Activated naive CD4-positive, alpha-beta T cell treated with anti-CD3 and anti-CD28 coated beads, Interleukin-2, amount 50 U/mL, for 72 hours (primary cell): ENCODE measurements at places on chromosomes 1 and 21. TPM values are rescaled to one million over a fixed set of nuclear protein-coding genes. Genes with fewer than 3 reads are reported as not detected.

DNA sequence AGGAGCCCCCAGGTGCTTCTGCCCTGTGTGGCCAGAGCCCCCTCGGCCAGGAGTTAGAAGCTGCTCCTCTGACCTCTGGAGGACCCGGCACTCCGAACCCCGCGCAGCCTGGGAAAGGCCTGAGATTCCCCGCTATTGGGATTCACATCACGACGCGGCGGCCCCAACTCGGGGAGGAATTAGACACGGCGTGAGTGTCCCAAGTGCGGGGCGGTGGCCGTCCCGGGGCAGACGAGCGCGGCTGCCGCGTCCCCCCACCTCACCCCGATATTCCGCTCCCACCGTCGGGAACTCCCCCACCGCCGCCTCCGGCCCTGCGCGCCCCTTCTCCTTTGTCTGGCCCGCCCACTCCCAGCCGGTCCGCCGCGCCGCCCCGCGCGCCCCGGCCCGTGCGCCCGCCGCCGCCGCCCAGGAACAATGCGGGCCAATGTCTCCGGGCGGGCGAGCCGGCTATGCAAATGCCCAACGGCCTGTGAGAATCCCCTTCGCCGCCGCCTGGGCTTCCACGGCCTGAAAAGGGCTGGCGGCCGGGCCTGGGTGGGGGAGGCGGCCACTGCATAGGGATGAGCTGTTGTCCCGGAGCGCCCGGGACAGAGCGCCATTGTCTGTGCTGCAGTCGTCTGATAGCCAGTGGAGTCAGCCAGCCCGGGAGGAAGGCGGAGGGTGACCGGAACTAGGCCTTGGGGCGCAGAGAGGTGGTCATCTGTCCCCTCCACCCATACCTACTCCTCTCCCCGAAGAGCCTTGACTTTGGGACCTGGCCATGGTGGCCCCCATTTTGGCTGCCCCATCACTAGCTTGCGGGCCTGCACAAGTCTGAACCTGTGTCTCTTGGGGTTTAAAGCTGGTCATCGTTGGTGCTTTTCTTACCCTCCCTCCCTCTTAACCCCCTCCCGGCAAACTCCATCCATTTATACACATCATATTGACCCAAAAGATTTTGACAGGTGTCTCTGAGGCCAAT, 19.4 kb downstream of the RHBG start:
- DNase-seq = no peak

DNA sequence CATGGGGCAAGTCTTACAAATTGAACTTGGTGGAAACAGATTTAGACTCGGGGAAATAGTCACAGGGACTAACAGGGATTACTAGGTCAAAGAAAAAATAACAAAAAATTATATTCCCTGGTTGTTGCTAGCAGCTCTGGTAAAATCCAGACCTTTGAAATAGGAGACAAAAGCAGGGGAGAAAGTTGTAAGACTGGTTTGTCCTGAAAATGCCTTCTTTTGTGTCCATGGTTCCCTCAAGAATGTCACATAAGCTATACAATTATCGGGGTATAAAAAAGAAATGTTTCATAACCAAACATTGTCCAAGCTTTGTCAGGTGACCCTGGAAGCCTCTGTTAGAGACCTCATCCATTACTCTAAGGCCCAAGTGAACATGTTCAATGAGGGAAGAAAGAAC, 33.1 kb downstream of the KIAA0319L start:
- no peak for DNase-seq

DNA sequence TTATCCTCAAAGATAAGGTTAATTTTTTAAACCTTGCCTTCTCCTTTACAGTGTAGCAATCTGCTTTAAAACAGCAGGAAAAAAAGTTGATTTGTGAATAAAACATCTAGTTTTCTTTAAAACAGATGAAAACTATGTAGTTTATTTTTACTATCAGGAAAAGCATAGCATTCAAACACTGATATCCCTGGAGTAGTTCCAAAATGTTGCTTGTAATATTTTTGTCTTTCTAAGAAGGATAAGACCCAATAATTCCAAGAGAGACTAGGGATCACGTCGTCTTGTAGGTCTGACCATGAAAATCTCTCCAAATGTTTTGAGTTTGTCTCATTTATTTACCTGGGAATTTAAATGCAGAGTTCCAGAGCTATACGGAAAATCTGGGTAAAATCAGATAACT, 204.0 kb downstream of the NTNG1 start:
- no peak for DNase-seq

- DNase-seq = no peak
These were observed 25.6 kb downstream of the MCOLN3 start for GRCh38 chr1:85022700-85023099.

DNA sequence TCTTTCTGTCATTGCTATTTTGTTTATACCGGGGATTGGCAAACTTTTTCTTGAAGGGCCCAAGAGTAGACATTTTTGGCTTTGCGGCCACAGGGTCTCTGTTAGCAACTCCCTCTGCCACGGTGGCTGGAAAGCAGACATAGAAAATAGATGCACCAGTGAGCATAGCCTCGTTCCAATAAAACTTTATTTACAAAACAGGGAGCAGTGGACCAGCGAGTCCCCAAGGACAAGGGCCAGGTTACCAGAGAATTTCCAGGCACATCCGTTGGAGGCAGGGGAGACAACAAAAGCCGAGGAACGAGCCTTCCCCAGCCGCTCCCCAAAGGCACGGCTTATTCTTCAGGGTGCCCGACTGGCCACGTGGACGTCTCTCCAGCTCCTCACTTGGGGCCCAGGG, 26.5 kb downstream of the FAAP20 start:
- DNase-seq = no peak

DNA sequence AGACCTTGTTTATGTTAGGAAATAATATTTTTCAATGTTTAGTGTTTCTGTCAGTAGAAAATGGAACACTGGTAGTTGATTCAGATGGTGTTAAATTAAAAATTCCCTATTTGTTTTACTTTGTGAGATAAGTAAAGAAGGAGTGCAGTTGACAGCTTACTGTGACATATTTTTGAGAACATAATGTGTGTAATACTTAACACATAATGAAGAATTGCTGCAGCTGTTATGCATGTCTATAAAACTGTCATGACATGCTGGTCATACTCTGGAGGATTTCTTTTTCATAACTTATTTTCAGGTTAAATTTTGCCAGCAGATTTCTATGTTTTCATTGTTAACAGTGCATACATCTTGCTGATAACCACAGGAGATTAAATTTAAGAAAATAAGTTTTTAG, 296.1 kb downstream of the CTH start:
- DNase-seq = no peak

DNA sequence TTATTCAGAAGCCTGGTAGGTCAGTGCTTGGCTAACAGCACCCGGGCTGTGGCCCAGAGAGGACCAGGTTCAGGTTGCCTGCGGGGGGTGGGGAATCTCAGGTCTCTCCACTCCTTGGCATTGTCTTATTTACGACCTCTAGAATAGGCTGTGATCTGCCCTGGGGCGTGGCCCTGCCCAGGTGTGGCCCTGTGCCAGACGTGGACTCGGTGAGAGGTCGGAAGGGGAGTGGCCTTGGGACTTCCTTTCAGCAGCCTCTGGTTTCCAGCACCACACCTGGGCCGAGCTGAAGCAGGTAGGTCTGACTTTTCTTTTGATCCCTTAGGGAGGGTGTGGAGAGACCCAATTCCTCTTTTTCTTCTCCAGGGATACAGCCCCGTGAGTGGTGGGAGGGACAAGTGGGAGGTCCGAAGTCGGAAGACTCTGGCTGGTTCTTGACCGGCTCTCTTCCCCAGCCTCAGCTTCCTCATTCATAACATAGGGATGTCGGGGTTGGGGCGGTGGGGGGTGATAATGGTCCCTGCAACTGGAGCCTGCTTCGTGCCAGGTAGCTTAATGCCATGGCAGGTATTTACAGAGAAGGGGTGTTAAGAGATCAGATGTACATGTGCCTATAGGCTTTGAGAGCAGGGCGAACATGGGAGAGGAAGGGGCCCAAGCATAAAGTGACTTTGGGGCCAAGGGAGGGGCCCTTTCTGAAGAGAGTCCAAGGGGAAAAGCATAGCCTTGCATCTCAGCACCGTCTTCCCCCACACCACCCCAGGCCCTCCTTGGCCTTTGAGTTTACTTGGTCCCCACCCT, 16.5 kb downstream of the ACOT11 start:
- no peak for DNase-seq

DNA sequence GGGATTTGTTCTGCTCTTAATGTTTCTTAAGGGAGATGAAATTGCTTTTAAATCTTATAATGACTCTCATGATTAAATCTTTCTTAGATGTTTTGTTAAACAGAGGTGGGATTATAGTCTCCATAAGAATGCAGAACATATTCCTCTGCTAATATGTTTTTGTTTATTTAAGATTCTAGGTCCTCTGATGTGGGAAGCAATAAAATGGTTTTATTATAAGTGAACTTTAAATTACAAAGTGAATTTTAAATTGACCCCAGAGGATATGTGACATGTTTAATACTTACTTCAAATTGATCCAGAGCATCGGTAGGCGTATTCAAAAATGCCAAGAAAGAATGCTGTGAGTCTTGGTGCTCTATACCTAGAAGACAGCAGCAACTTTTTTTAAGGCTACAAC, 129.4 kb downstream of the COQ8A start:
- DNase-seq = no peak

DNA sequence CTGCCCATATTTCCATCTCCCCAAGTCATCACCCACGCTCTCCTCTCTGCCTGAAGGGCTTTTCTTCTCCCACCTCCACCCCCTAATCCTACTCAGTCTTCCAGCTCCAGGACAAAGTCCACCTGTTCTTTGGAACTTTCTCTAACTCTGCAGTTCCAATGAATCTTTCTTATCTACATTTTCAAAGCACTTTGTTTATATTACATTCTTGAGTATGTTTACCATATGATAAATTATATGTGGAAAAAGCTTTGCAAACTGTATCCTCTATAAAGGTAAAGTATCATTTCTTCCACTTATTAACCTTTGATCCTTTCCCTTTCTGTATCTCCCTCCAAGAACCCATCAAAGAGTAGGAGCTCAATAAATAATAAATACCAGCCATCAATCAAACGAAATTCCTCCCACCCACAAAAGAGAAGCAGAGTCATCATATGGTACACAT, 39.7 kb downstream of the TTC13 start:
- no peak for DNase-seq

GRCh38 chr1:11501491-11501897, 22.5 kb downstream of the DISP3 start:
- DNase-seq = no peak

DNA sequence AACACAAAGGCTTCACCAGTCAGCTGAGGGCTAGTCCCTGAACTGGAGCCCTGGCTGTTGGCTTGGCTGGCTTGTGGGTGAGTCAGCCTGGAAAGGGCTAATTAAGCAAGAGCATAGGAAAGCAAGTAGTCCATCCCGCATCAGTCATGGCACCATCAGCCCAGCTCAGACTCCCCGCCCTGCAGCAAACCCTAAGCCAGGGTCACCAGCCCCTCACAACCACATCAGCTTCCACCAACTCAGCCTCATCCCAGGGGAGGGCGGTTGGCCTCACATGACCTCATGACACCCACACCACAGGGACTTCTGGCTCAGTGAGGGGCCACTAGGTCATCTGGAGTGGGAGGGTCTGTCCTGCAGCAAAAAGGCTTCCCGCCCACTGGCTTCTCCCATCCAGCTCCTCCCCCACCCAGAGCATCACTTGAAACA, 7.0 kb upstream of the SPATC1L start:
- DNase-seq = no peak

DNA sequence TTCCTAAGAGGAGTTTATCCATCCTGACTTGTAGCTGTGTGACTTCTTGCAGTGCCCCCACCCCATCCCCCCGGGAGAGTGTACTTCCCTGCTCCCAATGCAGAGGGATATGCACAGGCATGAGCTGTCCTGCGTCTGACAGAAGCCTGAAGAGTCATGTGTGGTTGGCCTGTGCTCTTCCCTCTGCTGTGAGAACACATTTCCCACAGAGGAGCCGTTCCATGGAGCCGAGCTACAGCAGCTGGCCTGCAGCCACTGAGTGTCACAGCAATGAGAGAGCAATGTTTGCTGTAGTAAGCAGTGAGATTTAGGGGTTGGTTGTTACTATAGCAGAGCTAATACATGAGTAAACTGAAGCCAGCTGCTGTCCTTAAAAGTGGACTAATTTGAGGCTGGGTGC, 22.0 kb downstream of the PARS2 start:
- no peak for DNase-seq

DNA sequence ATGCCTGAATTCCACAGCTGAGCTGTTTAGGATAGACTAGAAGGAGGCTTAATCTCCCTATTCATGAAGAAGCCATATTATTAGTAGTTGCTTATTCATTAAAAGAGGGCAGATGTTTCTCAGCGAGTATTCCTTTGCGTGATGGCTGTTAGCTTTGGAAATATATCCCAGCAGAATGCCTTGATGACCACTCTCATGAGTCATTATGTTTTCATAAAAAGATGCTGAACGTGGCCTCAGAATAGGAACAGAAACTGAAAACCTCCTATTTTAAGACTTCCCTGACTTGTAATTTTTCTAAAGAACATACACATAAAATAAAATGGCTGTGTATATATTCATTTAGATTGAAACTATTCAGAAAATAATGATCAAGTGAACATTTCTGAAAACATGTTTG, 9.6 kb upstream of the PLA2G4A start:
- no peak for DNase-seq

DNA sequence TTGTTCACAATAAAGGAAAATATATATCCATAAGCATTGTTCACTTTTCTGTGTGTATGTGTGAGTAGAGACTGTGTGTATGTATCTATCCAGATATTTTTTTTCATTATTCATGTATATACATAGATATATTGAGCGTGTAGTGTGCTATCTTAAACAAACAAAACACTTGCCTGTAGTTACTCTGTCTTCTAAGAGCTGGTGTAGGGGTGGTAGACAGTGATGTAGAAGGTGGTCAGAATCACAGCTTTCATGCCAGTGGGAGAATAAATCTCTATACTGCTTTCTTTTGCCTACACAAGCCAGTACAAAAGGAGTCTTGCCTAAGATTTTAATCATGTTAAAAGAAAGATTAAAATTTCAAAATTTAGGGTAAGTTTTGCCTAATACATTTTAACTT, 122.0 kb downstream of the UCHL5 start:
- DNase-seq = no peak

GRCh38 chr21:41429305-41429704, 3.3 kb downstream of the MX1 start:
- no peak for DNase-seq

- DNase-seq = no peak
These were observed 21.5 kb upstream of the DARS2 start for GRCh38 chr1:173802961-173803360.

GRCh38 chr1:186498071-186498470, 37.2 kb upstream of the PDC start:
- DNase-seq = no peak

DNA sequence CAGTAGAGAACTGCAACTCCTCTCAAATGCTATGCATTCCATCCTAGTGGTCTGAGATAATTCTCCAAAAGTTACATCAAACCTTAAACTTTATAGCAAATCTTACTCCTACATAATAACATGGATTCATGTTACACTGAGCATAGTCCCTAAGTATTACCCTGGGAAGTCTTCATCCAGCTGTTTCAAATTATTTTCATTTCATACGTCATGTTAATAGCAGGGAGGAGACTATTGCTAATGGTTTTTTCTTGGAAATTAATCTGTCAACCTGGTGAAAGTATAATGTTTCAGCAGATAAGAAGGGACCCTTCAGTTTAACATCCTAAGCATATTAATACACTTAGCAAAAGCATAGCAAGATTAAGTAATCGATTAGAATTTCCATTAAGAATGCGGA, 318.1 kb downstream of the USP25 start:
- DNase-seq = no peak

The OR2G6 gene
- not detected for total RNA-seq

The FAM78B gene
- total RNA-seq = 0.78 TPM

The LCE3D gene
- not detected for total RNA-seq

The CRP gene
- not detected for total RNA-seq

The MUL1 gene
- total RNA-seq = 14.6 TPM

The NUDT17 gene
- total RNA-seq = 2.6 TPM

The CYP4Z1 gene
- not detected for total RNA-seq

The PRDM16 gene
- total RNA-seq = not detected

The LYST gene
- 33.5 TPM for total RNA-seq
